Activated CD8-positive, alpha-beta memory T cell treated with anti-CD3 and anti-CD28 coated beads for 1 hour (primary cell): ENCODE measurements at places on chromosomes 3 and 15.

DNA sequence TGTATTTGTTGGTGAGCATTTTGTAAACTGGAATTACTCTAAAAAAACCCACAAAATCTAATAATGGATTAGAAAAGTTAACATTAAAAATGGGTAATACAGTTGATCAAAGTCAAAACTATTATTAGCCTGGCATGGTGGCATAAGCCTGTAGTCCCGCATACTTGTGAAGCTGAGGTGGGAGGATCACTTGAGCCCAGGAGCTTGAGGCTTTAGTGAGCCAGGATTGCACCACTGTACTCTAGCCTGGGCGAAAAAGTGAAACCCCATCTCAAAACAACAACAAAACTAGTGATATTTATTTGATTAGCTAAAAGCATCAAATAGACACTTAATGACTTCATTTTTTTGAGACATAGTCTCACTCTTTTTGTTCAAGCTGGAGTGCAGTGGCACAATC lies 3.6 kb downstream of the SNX1 start:
- no peak for DNase-seq

DNA sequence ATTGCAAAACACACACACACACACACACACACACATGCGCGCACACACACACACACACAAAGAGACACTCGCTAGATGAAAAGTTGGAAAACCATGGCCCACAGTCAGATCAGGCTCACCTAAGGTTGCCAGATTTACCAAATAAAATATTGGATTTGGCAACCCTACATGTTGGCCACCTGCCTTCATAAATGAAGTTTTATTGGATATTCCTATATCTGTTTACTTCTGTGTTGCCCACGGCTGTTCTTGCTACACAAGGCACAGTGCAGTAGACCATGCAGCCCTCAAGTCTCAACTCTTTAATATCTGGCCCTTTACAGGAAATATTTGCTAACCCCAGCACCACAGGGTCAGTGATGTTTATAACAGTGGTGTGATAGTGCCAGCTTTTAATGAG lies 445.0 kb upstream of the PROK2 start:
- no peak for DNase-seq

GRCh38 chr3:19744047-19744446 lies 190.0 kb downstream of the EFHB start:
- DNase-seq: no peak

GRCh38 chr3:37862903-37863815 lies 1.5 kb downstream of the CTDSPL start:
- DNase-seq: no peak

DNA sequence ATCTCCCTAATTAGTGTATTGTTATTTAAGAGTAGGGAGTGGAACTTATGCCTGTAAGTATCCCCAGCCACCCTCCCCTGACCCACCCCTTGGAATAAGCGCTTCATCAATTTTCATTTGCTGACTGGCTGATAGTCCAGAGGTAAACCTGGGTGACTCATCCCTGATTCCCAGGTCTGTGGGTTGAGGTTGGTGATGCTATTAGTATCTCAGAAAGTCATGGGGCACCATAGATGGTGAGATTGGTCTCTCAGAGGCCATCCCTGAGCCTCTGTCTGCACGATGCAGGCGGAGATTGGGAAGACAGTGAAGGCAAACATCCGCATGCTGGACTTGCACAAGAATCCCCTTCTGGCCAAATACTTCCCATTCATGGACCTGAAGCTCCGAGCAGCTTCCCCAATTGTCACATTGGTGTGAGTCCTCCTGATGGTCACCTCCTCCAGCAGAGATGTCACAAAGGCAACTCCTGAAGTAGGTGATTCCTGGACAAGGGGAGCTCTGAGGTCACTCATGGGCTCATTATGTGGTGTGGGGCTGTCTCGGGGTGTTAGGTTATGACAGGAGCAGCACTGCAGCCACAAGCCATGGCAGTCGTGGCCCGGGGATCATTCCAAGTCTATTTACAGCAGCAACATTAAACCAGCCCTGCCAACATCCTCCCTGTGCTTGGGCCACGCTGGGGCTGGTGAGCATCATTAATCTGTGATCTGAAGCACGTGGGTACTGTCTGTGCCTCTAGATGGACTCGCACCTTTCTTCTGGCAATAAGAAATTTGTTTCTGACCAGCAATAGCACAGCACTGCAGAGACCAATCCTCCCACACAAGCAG lies 6.8 kb upstream of the TXNRD3 start:
- DNase-seq: no peak

- DNase-seq: no peak
Measured at GRCh38 chr15:66934868-66935520, 130.4 kb upstream of the SMAD3 start.

GRCh38 chr15:42404461-42405235 lies 45.3 kb downstream of the CAPN3 start:
- no peak for DNase-seq

- no peak for DNase-seq
Measured at GRCh38 chr3:150874666-150875219, 30.5 kb downstream of the MINDY4B start.

- DNase-seq: peak; percentile 42
Measured at GRCh38 chr15:69478259-69478781, 25.7 kb downstream of the RPLP1 start.

DNA sequence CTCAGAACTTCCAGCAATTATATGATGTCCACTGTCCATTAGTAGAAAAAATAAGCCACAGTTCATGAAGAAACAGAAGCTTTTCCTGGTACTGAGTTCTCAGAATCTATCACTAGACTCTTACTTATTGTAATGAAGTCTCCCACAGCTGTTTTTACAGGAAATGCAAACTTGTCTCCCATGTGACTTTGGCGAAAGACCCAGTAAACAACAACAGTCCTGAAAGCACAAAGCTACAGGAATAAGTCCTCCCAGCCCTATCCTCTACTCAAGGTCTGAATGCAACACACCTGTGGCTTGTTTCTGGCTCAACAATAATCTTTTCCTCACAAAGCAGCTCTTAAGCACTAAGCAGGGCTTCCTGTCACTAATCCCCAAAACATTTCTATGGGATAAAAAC lies 55.9 kb downstream of the EOMES start:
- DNase-seq: no peak

DNA sequence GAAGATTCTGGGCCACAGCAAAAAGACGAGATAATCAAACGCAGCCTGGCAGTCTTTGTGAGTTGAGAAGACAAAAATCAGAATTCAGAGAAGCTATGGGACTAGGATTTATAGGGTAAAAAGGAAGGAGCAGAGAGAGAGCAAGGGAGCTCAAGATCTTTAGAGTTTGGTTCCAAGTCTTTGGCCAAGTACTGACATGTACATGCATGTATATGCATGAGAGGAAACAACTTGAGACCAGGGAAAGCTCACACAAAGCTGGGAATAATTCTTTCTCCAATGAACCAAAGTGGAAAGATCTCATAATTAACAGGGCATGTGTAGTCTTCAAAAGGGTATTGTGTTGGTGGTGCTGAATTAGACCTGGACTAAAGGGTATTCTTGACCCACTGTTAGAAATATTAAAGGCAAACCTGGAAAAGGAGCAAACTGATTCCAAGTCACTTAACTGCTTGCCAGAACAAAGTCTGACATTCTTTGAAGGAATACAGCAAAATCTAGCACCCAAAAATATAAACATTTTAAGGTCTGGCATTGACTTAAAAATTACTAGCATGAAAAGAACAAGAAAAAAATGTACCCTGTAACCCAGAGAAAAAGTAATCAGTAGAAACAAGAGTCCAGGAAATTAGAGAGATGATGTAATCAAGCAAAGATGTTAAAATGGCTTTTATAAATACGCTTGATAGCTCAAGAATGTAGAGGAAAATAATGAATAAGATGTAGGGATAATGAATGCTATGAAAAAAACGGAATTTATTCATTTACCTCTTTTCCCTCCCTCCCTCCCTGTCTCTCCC lies 226.0 kb upstream of the CGNL1 start:
- no peak for DNase-seq

- no peak for DNase-seq
Measured at GRCh38 chr3:58899159-58899952, 150.5 kb downstream of the CFAP20DC start.

GRCh38 chr3:34066328-34066727 lies 267.9 kb downstream of the PDCD6IP start:
- DNase-seq: no peak

DNA sequence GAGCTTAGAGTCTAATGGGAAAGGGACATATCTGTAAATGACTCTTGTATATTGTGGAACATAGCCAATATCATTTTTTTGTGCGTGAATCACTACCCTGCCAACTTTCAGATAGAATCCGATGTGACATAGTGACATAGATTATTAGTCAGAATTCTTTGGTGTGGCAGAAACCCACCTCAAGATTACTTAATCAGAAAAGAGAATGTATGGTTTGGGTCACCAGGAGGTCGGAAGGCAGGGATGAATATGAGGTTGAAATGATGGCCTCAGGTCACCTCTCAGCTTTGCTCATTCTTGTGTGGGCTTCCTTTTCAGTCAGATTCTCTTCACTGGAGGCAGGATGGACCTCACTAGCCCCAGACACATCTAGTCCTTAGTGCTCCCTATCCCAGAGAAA lies 41.4 kb downstream of the SNAPC5 start:
- no peak for DNase-seq

DNA sequence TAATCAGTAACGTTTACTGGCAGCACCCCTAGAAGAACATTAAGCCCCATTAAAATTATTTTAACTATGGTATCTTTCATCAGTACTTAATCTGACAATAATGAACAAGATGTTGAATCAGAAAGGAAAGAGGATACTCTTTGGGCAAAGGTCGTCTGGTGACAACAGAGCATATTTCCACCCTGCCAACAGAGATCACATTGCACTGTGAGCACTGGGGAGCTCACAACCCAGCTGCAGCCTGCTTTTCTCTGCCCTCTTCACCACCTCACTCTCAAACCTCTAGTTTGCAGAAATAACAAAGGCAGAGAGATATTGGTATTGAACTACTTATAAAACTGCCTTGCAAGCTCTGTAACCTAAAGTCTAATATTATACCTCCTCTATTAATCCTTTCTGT lies 130.0 kb downstream of the FBN1 start:
- DNase-seq: no peak

- no peak for DNase-seq
Measured at GRCh38 chr3:173825730-173826129, 428.2 kb downstream of the NLGN1 start.

DNA sequence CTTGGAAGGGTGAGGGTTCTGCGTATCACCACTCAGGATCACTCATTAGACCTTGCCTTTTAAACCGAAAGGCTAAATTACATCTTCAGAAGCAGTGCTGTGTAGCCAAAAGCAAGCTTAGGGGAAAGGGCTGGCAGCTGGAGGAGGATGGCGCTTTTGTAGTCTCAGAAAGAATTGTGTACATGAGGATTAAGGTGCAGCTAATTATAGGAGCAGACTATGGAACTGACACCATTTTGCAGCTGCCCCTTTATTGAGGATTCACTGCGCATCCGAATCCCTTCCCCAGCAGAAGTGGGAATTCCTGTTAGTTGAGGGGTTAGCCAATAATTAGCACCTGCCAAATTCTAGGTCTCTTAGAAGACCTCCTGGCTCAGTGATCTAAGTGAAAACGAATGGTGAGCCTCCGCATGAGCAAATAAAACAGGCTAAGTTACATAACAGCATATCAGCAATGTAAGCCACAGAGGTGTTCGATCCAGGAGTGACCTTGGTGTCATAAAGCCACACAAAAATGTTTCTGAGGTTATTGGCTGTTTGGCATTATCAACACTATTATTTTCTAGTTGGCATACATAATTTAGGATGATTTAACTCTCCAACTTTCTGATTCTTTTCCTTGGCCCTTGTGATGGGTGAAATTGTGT lies 42.6 kb upstream of the SEMA6D start:
- no peak for DNase-seq

GRCh38 chr15:81966631-81967030 lies 79.2 kb downstream of the MEX3B start:
- DNase-seq: no peak

DNA sequence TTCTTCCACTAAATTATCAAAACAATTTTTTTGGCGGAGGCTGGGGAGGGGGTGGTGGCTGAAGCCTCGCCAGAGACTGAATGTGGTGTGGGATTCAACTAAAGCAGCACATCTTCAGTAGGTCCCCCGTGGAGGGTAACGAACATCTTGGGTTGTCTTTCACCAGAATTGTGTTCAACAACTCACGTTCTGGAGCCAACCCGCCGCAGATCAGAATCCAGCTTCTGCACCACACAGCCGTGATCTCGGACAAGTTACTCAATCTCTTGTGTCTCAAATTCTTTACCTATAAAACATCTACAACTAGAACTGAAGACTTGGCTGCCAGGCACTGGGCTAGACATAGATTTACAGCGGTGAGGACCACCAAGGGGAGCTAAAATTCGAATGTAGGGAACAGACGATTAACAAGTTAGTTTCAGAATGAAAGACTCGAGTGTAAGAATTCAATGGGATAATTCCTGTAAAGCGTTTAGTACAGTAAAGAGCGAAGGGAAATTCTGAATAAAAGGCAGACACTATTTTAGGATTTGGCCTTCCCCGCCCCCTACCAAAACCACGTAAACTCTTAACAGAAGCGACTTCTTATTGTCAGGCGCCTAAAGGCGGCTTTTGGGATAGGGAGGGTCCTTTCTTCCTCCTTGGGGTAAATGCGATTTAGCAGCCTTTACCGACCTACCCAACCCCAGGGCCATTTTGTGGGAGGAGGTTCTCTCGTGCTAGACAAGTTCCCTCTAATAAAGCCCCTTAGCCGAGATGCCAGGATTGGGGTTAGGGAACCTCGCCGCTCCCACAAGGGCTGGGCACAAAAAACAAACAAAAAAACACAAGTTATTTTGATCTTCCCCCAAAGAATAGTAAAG lies 697 bp upstream of the RAB5A start:
- no peak for DNase-seq

- DNase-seq: no peak
Measured at GRCh38 chr15:88193415-88193814, 63.1 kb downstream of the NTRK3 start.

- DNase-seq: no peak
Measured at GRCh38 chr3:151318313-151318712, 1.7 kb upstream of the GPR87 start.

DNA sequence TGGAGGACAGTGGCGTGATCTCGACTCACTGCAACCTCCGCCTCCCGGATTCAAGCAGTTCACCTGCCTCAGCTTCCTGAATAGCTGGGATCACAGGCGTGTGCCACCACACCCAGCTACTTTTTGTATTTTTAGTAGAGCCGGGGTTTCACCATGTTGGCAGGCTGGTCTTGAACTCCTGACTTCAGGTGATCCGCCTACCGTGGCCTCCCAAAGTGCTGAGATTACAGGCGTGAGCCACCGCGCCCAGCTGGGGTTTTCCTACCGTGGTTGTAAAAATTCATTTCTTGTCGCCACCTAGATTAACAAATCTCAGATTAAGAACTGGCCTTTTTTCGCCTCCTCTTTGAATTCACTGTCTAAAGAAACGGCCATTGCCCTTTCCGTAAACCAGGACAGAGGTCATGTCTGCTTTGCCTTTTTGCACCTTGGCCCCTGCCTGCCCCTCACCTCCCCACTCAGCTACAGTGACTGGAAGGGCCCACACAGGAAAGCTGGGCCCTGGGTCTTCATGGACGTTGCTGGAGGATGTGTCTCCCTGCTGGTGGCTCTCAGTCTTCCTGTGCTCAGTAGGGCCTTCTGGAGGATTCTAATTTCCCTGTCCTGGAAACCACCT lies 17.2 kb downstream of the ZNF710 start:
- no peak for DNase-seq
